A172 (cell line): ENCODE measurements at places on chromosomes 3 and 15.

DNA sequence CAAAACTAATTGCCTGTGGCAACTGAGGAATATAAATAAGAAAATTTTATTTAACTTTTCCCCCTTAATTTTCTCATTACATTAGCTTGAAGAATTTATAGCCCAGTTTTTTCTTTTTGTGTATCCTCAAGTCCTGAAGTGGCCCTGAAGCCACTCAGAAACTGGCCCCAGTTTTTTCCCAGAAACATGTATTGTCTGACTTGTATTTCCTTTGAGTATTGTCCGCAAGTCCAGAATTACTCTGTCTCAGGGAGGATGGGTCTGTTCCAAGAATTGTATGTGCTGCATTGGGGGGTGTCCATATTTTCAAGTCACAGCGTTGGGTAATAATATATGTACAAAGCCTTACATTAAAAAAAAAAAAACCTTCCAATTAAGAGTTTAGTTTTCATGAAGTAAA, 149.7 kb upstream of the IL12A start:
- no peak for DNase-seq

GRCh38 chr15:31347981-31348803, 21.6 kb downstream of the KLF13 start:
- DNase-seq, result no peak

DNA sequence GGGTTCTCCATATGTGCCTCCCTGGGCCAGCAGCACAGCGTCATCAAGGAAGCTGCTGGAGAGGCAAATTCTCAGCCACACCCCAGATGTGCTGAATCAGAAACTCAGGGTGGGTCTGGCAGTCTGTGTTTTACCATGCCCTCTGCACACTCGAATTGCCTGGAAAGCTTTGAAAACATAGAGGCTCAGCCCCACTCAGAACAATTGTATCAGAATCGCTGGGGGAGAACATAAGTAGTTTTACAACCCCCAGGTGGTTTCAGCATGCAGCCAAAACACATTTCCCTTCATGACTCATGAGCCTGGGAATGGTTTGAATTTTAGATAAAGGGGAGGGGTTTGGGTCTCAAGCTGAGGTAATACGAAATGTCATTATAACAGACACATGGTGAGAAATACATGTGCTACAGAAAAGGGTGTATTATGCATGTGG, 9.6 kb downstream of the TGM4 start:
- DNase-seq, result peak; percentile 97

DNA sequence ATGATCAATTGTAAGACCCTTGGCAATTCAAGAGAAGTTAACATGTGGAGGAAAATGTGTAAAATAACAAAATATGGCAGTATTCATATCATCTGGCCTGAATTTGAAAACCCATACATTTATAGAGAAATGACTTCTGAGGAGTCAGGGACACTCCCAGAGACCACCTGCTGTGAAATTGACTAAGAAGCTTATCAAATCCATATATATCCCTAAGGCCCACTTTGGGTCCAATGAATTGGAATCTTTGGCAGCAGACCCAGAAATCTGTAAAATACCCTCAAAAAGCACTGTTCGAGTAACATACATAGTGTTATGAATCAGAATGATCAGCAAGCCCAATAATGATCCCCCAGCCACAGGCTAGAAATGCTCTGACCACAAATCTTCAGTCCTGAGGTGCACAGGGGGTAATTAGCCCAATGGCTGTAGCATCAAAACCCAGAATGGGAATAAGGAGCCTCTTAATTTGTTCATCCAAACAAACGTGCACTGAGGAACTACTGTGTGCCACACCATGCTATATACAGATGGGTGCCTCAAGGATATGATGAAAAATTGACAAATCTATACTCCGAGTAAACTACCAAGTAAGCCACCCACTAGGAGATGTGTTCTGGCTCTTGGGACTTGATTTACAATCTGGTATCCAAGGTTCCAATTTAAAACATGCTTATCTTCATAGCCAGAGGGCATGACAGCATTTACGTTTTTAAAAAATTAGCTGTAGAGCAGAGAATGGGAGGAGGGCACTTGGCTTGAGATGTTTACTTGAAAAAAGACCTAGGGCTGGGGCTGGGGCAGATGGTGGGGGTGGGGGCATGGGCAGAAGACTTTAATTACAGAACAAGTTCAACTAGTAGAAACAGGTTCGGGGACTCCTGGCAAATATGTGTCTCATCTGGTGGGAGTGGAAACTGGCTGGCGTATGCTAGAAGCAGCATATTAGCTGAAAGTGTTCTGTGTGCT, 9.1 kb upstream of the ARHGEF3 start:
- no peak for DNase-seq

GRCh38 chr3:52188556-52188955, 9.4 kb upstream of the ALAS1 start:
- DNase-seq, result no peak

DNA sequence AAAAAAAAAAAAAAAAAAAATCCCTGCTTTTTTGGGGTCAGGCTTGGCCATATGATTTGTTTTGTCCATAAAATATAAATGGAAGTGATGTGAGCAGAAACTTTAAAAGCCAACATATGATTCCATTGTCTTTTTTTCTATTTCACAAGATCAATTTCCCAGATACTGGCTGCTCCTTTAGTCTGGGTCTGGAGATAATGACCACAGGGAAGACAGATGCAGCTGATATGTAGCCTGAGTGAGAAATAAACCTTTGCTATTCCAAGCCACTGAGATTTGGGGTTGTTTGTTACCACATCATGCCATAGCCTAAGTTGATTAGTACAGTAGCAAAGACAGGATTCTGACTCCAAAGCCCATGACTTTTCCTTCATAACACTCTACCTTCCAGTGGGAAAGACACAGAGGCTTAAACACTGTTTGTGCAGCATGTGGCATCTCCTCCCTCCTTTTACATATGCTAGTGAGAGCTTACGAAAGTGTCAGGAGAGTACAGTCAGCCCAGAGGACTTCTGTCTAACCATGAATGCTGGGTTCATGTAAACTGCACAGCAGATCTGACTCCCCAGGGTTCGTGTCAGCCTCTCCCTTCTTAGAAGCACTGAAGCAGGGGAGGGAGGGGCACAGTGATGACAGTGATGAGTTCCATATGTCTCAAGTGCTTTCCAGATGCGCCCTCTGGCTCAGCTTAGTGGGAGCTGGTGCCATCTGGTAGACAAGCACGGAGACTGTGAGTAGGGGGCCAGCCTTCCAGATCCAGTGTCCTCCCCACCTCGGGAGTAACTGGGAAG, 36.7 kb upstream of the SLC7A14 start:
- DNase-seq, result no peak

GRCh38 chr3:156615592-156616173, 58.7 kb upstream of the TIPARP start:
- DNase-seq, result peak; percentile 72

- no peak for DNase-seq
Measured at GRCh38 chr3:145089337-145089736, 1071.6 kb downstream of the PLOD2 start.

DNA sequence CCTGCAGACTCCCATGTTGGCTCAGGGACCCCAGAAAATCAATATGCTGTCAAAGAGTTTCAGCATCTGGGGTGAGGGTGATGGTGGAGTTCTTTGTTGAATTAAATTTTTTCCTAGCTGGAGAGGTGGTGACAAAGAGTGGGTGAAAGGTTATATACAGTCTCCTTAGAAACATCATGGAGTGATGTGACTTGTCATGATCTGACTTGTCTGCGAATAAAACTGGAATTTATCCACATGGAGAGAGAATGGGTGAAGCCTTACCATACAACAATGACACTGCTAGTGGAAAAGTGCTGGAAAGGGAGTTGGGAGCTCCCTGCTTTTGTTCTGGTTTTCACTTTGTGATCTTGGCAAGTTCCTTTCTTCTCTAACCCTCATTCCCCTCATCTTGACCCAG, 75.0 kb downstream of the ARNT2 start:
- no peak for DNase-seq

- DNase-seq, result no peak
Measured at GRCh38 chr15:37138591-37139215, 38.4 kb upstream of the MEIS2 start.

GRCh38 chr15:21270474-21270873, 169.8 kb downstream of the POTEB3 start:
- DNase-seq, result no peak

GRCh38 chr3:169841171-169841570, 28.5 kb upstream of the LRRC34 start:
- no peak for DNase-seq

DNA sequence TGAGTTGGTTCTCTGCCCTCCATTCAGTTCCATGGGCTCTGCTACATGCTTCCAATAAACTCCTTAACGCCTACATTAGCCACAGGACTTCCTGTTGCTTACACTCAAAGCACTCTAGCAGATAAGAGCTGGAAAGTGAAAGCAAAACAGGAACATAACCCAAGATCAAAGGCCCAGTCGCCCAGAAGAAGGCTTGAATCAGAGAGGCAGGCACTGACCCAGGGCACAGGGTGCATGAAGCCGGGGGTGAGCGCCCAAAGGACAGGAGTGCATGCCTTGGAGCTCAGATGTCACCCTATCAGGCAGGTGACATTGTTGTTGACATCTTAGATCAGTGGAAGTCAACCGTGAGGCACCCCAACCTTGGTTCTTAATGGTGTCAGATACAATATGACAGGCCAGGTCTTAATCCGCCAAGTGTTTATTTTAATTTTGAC, 235.1 kb downstream of the UACA start:
- DNase-seq, result peak; percentile 23

- DNase-seq, result no peak
Measured at GRCh38 chr3:59538753-59539432, 489.1 kb upstream of the CFAP20DC start.

GRCh38 chr15:93088981-93089726, at the start of gene RGMA:
TSS of gene RGMA (minus strand) at chr15:93089211. CDS start at chr15:93088932, 279 bp downstream.
- no peak for DNase-seq

- no peak for DNase-seq
Measured at GRCh38 chr15:66692808-66693596, 9.0 kb upstream of the SMAD6 start.

- DNase-seq, result no peak
Measured at GRCh38 chr3:102887431-102887830, 452.6 kb downstream of the ZPLD1 start.

DNA sequence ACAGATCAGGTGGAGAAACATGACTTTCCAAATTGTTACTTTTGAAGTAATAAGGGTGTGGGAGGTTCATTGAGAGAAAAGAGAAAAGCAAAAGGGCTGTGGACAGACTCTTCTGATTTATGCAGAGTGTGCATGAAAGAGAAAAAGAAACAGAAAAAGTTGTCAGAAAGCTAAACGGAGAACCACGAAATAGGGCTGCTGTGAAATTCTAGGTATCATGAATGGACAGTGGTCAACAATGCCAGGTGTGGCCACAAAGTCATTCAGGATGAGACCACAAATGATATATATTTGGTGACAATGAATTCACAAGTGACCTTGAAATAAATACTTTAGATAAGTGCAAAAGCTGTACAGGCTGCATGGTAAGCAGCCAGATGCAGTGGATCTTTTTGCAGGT, 170.1 kb downstream of the IL5RA start:
- DNase-seq, result no peak

DNA sequence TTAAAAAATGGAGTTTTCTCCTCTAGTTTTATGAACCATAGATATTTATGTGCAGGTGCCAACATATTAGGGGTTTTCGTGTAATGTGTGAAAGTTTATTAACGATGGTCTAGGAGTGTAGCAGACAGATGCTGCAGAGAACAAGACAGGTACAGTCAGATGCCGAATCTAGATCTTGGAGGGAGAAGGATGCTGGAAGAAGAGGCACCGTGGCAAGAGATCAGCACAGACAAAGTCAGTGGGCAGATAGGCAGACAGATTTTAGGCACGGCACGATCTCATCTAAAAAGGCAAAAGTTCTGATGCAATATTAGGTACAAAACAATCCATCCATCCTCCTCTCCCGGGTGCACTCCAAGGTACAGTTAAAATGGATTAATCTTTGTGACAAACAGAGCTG, 161.6 kb downstream of the TIGIT start:
- no peak for DNase-seq

DNA sequence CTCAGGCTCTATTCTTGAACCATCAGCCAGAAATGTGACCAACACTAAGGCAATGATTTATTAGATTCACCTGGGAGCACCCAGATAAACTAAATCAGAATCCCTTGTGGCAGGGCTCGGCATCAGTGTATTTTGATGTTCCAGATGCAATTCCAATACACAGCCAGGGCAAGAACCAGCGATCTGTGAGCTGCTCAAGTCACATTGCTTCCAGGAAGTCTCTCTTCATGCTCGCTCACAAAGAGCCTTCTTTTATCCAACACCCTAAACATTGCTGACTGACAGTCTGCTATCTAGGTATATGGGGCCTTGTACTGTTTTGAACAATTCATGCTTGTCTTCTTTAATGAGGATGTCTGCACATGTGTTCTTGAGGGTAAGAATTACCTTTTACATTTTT, 40.9 kb upstream of the GOLGA8J start:
- DNase-seq, result no peak

DNA sequence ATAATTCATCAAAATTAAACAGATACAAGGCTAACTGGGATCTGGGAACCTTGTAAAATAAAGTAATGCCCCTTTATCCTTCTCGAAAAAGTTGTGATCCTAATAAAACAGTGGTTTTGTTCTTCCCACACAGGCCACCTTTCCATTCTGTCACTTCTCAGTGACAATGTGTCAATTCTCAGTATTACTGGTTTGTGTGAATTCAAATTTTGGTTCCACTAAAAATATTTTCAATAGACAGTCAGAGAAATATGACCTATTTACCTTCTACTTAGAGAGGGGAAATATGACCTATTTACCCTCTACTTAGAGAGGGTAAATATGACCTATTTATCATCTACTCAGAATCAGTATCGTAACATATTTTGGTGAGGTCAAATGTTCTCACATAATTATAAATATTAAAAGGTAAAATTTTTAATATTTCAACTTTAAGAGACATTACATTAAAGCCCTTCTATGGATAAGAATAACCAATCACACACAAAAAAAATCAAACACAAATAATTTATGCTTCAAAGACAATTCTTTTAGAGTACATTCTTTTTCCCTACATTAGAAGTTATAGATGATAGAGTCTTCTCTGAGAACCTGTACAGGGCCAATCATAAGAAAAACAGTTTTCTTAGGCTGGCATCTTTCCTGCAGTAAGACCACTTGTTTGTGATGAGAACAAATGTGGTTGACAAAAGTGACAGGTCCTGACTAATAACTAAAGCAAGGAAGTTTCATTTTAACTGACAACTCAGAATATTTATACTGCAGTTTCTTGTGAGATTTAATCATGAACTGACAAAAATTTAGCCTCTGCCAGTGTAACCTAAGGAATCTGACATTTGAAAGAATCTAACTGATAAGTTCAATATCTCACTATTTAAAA, 323.3 kb downstream of the DIPK2A start:
- DNase-seq, result no peak

DNA sequence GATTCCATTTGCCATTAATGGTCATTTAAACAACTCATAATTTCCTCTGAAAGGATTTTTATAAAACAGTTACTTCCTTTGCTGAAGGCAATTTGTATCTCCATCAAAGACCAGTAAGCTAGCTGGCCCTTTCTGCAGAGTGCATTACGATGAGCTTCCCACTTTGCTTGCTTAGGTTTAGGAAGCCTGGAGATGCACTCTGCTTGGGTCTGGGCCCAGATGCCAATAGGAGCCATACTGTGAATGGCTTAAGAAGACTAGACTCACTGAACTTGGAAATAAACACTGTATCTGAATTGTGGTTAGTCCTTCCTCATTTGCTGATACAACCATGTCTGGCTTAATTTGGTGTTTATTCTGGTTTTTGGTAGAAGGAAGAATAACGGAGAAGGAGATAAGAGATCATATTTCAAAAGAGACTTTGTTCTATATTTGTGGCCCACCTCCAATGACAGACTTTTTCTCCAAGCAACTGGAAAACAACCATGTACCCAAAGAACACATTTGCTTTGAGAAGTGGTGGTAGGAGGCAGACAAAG, 38.1 kb downstream of the OXNAD1 start:
- no peak for DNase-seq
